ENCODE measurements at places on chromosomes 5 and 9.

- no peak for DNase-seq
- no peaks in the 10 kb centered on the region for H3K36me3 ChIP-seq
- no peaks in the 10 kb centered on the region for H3K27me3 ChIP-seq
- peaks cover 3% of the 10 kb centered on the region for H3K4me1 ChIP-seq
- H3K27ac ChIP-seq = no peak overlapping the region
Observed at GRCh38 chr9:8564960-8565359, 765.4 kb upstream of the DMAC1 start.

- H3K27ac ChIP-seq = no peak overlapping the region
- no peak overlapping the region for H3K4me3 ChIP-seq
- no peak for DNase-seq
- H3K4me1 ChIP-seq = no peaks in the 10 kb centered on the region
- no peaks in the 10 kb centered on the region for H3K36me3 ChIP-seq
Observed at GRCh38 chr9:7055171-7055903, 297.6 kb downstream of the KDM4C start.

GRCh38 chr9:2018764-2019558 is 3.8 kb downstream of the SMARCA2 start:
- peaks cover 2% of the 10 kb centered on the region for H3K4me1 ChIP-seq
- no peak overlapping the region for H3K4me3 ChIP-seq
- H3K36me3 ChIP-seq = no peaks in the 10 kb centered on the region
- no peak overlapping the region for H3K27ac ChIP-seq

- no peaks in the 10 kb centered on the region for H3K36me3 ChIP-seq
- H3K4me3 ChIP-seq = no peak overlapping the region
- H3K4me1 ChIP-seq = peaks cover 9% of the 10 kb centered on the region
- H3K27me3 ChIP-seq = no peaks in the 10 kb centered on the region
Observed at GRCh38 chr9:81665322-81665871, 23.9 kb downstream of the TLE1 start.

GRCh38 chr5:15806613-15807012 is 306.6 kb downstream of the FBXL7 start:
- H3K4me1 ChIP-seq = no peaks in the 10 kb centered on the region
- H3K27me3 ChIP-seq = no peaks in the 10 kb centered on the region
- H3K27ac ChIP-seq = no peak overlapping the region
